ENCODE measurements at places on chromosomes 2 and 18.

DNA sequence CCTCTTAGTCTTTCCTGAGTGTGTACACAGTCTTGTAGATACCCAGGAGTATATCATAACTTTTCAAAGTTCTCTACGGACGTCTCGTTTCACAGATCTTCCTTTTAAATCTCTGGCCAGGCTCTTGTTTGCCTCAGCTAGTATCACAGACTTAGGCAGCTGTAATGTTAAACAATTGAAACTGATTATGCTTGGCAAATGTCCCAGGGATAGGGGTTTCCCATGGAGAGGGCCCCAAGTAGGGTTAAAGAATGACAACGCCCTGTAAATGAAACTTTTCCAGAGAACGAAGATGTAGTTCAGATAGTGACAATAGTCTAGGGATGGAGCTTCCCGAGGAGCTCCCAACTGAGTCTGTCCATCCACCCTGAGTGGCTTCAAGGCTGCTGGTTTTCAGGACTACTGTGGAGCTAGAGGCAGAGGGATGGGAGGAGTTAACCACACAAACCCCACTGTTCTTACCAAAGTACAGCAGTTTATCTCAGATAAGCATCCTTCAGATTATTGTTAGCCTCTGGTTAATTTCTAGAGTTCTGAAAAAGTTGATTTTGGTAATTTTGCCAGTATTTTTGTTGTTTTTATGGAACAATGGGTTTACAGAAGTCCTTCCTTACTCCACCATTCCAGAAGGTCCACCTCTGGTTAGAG lies 9.1 kb downstream of the NEURL3 start:
- no peak for DNase-seq

DNA sequence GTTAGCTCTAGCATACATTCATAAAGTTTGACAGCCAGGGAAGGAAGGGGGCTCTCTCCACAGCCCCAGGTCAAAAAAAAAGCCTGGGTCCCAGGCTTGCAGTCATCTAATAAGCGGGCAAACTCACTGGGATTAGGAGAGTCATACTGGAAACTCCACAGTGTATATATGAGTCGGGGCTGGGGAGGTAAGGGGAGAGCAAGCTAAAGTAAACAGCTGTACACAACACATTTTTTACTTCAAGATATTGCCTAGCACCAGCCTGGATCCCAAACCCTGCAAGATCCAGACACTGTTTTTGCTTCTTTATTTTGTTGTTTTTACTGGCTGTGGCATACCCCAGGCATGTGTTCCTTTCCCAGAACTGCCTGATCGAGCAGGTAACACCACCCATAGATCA lies 291.3 kb upstream of the TANK start:
- DNase-seq, result no peak

DNA sequence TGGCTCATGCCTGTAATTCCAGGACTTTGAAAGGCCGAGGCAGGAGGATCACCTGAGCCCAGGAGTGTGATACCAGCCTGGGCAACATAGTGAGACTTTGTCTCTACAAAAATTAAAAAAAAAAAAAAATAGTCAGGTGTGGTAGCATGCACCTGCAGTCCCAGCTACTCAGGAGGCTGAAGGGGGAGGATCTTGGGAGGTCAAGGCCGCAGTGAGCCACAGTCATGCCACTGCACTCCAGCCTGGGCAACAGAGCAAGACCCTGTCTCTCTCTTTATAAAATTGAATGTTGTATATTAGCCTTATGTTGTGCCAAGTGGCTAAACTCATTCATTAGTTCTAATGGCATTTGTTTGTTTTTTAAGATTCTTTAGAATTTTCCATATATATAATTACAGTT lies 207.7 kb upstream of the COPS8 start:
- no peak for DNase-seq

DNA sequence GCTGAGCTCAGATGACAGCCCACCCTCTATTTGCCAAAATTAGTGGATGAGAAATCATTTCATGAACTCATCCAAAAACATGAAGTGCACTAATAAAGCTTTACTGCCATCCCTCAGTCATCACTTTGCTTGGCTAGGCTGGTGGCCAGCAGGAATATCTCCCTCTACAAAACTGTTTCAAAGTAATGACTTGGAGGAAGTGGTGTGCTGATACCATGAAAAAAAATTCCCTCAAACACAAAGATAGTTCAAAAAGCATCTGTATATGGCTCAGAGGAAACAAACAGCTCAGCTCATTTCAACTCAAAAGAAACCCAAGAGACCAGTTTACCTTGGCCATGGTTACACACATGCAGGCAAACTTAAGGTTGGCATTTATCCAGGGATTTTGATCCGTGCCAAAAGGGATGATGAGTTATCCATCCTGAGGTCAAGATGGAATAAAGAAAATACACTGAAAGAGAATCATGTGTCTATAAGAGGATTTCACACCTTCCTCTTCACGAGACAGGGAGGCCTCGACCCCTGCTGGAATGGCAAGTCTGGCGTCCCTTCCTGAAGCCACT lies 18.4 kb upstream of the WIPF1 start:
- DNase-seq, result no peak

DNA sequence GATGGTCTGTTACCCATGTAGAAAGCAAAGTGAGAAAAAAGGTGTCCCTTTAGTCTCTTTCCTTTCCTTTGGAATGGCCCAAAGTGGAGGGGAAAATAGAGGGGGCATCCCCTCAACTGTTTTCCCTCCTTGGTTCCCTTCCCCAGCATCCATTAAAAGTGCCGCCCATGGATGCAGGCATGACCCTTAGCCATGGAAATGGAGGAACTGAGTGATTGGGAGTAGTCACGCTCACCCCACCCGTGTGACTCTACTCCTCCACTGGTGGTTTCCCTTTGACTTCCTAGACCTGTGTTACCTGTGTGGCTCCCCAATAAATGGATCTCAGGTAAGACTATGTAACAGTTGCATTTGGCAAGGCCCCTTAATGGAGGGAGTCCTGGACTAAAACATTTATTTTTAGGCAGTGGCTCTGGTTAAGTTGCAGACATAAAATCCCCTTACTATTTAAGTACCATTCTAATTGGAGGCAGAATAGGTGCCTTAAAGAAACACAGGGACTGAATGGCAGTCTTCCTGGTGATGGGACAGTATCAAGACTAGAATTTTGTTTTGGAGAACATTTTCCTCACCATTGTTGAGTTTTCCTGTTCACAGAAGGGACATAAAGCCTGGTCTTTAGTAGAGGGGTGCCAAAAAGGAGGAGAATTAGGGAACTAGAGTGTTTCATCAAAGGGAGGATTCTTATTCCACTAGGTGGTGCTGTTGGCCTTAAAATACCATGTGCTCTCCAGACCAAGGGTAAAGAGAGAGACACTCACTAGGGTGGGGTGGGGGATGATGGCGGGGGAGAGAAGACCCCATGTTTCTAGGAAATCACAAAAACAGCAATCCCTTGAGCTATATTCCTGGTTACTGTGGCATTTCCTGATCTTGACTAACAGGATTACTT lies 25.7 kb upstream of the PLA2R1 start:
- no peak for DNase-seq

- DNase-seq, result no peak
Measured at GRCh38 chr18:50582500-50582899, 22.6 kb downstream of the MAPK4 start.

All from stimulated activated CD4-positive, alpha-beta T cell treated with anti-CD3 and anti-CD28 coated beads, Interleukin-2, amount 100 ng/mL, for 48 hours (primary cell).